ENCODE measurements at places on chromosomes 1 and 21.

DNA sequence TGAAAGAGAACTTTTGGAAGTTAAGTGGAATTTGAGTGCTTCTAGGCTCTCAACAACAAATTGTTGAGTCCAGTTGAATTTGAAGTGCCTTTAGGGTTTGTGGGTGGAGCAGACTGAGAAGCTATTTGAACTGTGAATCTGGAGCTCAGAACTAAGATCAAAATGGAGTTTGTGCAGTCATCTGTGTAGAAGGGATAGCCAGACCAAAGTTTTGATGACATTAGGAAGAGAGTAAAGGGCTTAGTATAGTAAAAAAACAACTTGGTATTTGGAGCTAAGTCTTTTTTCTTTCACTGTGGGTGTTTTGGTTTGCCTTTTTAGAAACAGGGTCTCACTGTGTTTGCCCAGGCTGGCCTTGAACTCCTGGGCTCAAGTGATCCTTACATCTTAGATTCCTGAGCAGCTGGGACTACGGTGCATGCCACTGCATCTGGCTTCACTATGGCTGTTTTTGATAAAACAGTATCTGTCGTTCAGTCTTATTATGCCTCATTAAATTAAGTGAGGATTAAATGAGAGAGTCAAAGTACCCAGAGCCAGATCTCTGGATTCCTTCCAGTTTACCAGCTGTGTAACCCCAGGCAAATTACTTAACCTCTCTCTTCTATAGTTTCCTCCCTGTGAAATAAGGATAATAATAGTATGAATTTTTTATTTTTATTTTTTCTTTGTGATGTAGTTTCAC, 20.0 kb downstream of the HDAC1 start:
- DNase-seq: no peak

DNA sequence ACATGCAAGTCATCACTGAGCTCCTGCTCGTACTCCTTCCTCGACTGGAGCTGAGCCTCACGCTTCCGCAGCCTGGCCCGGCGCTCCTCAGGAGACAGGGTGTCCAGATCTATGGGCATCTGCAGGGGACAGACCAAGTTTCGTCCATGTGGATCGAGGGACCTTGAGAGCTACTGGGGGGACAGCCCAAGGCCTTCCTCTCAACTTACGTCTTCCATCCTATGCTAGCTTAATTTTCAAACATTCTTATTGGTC, 2.4 kb downstream of the MRPL55 start:
- DNase-seq: no peak

DNA sequence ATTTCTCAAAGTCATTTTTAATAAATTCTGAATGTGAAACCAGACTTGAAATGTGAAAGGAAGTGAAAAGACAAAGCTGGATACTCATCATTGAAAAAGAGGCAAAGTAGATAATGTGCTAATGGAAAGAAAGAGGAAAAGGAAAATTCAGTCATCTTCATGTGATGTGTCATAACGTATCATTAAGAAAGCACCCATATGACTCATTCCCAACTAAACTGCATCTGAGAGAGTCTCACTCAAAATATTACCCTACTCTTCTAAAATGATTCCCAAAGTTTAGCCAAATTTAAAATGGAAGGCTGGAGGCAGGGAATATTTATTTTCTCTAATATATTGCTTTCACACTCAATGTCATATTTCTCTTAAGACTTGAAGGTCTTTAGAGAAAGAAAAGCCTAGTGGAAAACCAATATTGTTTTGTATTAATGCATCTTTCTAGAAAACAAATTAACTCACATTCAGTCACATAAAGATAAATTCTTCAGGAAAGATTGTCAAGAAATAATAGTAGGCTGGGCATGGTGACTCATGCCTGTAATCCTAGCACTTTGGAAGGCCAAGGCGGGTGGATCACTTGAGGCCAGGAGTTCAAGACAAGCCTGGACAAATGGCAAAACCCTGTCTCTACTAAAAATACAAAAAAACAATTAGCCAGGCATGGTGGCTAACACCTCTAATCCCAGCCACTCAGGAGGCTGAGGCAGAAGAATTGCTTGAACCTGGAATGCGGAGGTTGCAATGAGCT, 129.9 kb downstream of the SLC30A10 start:
- peak; percentile 84 for DNase-seq

DNA sequence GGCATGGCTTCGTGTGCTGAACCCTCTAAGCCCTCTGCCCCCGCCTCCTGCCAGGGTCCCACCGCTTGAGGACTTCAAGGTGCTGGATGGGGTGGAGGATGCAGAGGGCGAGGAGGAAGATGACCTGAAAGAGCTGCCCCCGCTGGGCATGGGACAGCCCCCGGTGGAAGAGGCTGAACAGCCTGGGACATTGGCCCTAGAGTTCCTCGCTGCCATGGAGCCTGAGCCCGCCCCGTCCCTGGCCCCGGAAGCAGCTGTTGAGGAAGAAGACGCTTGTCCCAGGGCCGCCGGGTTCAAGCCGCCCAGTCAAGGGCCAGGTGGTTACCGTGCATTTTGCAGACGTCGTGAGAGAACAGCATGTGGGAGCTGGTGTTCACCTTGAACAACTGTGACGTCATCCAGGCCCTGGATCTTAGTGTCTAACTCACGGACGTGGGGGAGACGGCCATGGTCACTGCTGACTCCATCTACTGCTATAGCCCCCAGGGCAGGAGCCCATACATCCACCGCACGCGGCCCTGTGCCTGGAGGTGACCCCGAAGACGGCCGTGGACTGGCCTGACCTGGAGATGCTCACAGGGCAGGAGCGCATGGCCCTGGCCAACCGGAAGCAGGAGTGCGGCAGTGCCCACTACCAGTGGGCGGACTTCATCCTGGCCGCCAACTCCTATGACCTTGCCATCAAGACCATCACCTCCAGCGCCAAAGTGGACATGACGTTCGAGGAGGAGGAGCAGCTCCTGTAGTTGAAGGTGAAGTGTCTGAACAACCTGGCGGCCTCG, 90.1 kb downstream of the PPP1R12B start:
- no peak for DNase-seq

DNA sequence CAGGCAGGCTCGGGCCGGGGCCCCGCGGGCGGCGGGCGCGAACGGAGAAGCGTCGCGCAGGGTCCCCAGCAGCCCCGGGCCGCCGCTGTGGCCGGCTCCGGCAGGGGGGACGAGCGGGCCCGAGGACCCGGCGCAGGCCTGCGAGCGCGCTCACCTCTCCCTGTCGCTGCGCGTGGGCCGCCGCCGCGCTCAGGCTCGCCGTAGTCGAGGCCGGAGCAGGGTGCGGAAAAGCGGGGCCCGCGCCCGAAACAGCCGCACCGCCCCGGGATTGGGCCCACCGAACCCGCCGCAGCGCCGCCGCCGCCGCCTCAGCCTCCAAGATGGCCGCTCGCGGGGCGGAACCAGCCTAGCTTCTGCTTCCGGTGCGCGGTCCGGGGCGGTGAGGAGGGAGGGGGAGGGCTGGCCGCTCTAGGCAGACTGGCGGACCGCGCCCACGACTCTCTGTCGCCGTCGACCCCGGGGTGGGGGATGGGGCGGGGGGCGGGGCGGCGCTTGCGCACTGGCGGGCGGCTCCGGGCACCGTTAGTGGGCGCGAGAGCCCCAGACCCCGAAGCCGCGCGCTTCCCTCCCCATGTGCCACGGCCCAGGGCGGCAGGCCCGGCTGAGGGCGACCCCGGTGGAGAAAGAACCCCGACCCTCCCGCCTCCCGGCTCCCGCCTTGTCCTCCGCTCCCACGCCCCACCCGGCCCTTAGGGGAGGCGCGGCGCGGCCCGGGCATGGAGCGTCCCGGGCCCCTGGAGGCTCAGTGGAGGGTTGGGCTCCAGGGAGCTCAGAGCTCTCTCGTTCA, at the start of gene UBE2J2:
TSS of gene UBE2J2 (minus strand) at position 343 of the 787 bp plus-strand sequence. CDS start 5,862 bp downstream, outside the sequence.
- DNase-seq: peak; percentile 91

DNA sequence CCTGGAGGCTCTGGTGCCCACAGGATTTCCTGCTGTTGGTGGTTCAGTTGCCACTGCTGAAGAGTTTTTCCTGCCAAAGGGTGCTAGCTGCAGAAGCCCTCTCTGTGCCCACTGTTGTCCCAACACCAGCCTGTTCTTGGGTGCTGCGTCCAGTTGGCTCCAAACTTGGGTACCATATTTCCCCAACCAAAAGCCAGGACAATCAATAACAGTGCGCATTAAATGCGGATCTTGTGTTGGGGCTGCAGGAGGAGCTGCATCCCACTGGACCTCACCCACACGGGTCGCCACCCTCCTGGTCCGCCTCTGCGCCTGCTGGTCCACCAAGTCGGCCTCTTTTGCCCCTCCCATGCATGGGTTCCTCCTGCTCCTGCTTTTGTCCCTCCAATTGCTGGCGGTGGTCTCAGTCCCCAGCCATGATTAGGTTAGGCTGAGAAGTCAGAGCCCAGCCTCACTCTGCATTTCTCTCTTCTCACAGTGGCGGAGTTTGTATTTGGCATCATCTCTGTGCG, 9.8 kb downstream of the ABCG1 start:
- no peak for DNase-seq

- no peak for DNase-seq
Measured at GRCh38 chr21:35196128-35196527, 147.0 kb upstream of the RUNX1 start.

GRCh38 chr1:196559314-196559713, 48.9 kb downstream of the KCNT2 start:
- DNase-seq: no peak

- DNase-seq: no peak
Measured at GRCh38 chr1:44050261-44050660, 19.0 kb upstream of the SLC6A9 start.

GRCh38 chr1:7501084-7501491, 270.0 kb upstream of the VAMP3 start:
- DNase-seq: no peak

DNA sequence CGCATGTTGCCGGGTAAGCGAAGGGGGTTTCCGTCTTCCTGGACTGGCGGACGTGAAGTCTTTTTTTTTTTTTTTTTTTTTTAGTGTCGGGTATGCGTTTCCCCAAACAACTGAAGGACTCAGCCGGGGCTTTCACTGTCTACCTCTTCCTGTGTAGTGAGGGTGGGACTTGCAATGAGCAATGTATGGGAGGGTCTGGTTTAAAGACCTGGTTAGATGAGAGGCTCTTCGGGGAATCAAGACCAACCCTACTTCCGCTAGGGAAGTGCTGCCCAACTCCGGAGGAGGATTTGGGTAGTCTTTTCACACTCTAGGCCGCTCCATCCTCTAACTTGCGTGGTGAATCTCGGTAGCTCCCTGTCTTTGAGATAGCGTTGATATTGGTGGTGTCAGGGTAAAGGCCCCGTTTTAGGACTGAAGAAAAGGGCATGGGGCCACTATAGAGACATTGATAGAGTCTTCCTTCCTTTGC, 754 bp downstream of the PRRC2C start:
- peak; percentile 83 for DNase-seq

GRCh38 chr1:207822124-207822601, 70.3 kb downstream of the CD46 start:
- no peak for DNase-seq

DNA sequence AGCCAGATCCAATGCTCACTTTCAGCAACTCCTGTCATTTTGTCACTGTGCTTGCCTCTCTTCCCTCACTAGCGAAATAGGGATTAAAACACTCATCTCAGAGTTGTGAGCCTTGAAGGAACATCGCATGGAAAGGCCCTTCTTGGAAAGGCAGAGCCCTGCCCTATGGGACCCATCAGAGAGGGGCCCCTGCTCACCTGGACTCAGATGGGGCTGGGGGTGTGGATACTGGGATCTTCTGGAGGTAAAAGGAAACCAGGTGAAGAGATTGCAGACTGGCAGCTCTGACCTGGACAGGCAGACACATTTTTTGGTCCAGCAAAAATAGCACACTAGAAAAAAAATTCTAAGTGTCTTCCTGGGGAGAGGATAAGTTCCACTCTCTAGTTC, 54.2 kb upstream of the EPS8L3 start:
- no peak for DNase-seq

GRCh38 chr1:150622303-150622975, 7.0 kb downstream of the ENSA start:
- no peak for DNase-seq

GRCh38 chr1:205983925-205984725, 19.1 kb downstream of the RAB7B start:
- peak; percentile 60 for DNase-seq

DNA sequence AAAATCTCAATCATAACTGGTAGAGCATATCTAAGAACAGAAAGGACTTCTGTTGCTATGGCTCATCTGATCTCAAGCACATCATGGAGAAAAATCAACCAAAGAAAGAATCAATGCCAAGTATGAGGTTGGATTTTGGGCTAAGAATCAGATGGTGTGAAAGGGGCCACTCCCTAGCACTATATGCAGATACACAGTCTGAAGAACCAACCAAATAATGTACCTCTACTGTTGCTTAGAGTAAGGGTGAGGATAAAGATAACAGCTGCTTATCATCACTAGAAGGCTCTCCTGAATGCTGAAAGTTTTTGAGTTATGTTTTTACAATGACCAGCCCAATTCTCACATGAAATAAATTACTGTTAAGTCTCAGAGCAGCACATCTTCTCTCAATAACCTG, 35.6 kb downstream of the ST7L start:
- DNase-seq: no peak

DNA sequence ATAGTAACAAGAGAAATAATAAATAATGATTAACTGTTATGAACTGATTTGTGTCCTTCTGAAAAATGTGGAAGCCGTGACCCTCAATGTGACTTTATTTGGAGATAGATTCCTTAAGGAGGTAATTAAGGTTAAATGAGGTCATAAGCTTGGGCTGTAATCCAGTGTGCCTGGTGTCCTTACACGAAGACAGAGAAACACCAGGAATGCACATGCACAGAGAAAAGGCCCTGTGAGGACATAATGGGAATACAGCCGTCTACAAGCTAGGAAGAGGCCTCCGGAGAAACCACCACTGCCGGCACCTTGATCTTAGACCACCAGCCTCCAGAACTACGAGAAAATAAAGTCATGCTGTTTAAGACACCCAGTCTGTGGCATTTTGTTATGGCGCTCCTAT, 215.9 kb downstream of the NEGR1 start:
- no peak for DNase-seq

GRCh38 chr21:42941696-42942085, 16.3 kb upstream of the ERVH48-1 start:
- no peak for DNase-seq

GRCh38 chr1:209670441-209671082, 4.7 kb upstream of the G0S2 start:
- DNase-seq: no peak

DNA sequence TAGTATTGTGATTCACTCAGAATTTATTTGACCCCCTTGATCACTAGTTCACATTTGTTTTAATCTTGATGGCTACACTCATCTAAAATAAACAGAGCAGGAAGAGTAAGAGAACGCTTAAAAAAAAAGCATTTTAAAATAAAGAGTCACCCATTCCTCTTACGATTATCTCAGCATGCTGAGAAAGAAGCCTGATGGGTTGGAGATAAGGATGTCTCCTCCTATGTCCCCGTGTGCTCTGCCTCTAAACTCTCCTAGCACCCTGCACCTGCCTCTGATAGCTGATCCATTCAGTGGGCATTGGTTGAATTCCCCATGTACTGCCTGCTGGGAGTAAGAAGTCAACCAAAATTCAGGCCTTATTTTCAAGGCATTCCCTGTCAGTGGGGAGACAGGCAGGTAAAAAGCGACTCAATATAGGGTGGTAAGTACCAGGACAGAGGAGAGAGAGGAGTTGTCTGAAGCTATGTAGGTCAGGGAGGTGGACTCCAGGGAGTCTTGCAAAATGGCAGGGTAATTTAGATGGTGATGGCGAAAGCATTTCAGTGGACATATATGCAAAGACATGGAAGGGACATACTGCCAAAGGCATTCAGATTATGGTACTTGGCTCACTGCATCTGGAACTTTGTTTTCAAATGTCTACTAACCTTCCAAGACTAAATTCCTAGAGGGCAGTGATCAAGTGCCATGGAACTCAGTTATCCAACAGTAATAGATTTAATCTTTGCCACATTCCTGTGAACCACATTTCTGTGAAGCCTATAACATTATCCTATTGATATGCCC, 18.4 kb downstream of the ELAVL4 start:
- DNase-seq: no peak

- no peak for DNase-seq
Measured at GRCh38 chr1:232273011-232273410, 356.9 kb downstream of the SIPA1L2 start.

Data from inflammatory macrophage treated with lipopolysaccharide for 4 hours (primary cell).